IPS DF 19.7 (cell line): ENCODE measurements at places on chromosomes 7 and 10.
A peak's percentile ranks its signal among the peaks of the same experiment; 100 is the strongest.

DNA sequence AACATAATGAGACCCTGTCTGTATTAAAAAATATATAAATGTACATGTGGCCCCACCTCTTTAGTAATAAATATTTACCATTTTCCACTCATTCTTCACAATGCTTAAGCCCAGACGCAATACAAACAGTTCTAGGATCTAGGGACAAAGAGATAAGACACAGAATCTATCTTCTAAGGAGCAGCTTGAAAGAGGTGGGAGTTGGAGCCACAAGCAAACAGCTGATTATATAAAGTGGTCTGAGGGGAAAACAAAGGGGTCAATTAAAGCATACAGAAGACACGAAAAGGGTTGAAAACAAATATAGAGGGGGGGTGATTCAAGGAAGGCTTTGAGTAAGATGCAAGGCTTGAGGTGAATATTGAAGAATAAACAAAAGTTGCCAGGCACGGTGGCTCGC lies 43.1 kb downstream of the UBE2H start:
- no peak for DNase-seq

DNA sequence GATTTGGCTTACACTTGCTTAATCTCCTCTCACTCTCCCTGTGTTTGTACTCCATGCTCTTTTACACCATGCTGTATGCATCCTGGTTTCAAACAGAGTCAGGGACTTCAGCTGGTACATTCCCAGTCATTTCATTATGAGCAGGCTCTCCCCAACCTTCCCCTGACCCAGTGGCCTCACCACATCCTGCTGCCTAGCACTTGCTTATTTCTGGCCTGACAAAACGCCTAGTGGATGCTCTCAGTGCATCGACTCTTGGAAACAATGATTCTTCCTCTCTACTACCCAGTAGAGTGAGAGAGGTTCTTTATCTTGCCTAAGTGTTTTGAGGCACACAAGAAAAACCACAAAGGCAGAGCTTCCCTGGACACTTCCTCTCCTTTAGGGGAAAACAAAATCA lies 63.4 kb downstream of the CAV1 start:
- no peak for DNase-seq

DNA sequence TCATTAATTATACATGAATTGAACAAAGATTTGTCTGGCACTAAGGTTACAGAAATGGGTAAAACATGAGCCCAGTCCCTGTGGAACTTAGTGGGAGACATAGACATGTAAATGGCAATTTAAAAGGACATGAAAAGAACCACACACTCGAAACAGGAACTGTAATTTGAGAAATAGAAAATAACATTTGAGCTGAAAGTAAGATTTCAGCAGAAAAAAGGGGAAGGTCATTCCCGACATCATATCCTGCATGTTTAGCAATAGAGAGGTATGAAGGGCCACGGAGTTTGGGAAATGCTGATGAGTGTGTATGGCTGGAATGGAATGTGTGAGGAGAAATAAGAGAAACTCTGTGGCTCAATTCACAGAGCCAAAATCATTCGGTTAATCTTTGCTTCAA lies 175.4 kb upstream of the AHR start:
- no peak for DNase-seq

DNA sequence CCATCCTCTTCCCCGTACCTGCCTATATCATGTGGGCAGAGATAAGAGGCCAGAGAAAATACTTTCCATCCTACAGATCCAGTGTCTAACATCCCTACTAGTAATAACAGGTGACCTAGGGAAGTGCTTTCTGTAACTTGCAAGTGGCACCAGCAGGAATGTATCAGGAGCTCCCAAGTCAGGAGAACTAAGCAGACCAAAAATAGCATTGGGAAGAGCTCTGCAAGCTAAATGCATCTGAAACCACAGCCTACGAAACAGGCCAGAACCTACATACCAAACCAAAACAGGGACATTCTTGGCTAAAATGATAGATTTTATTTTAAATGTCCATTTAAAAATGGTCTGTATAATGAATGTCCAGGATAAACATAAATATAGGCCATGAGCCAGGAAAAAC lies 680.8 kb downstream of the PHTF2 start:
- DNase-seq: no peak

GRCh38 chr7:142375710-142376313 lies 118.0 kb upstream of the PRSS58 start:
- DNase-seq: peak; percentile 56

DNA sequence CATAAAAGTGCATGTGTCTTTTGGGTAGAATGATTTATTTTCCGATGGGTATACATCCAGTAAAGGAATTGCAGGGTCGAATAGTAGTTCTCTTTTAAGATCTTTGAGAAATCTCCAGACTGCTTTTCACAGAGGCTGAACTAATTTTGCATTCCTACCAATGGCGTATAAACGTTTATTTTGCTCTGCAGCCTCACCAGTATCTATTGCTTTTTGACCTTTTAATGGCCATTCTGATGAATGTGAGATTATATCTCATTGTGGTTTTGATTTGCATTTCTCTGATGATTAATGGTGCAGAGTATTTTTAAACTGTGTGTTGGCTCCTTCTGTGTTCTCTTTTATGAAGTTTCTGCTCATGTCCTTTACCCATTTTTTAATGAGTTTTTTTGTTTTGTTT lies 1020.1 kb downstream of the NXPH1 start:
- DNase-seq: no peak

GRCh38 chr7:7764520-7765396 lies 46.4 kb upstream of the RPA3 start:
- no peak for DNase-seq

DNA sequence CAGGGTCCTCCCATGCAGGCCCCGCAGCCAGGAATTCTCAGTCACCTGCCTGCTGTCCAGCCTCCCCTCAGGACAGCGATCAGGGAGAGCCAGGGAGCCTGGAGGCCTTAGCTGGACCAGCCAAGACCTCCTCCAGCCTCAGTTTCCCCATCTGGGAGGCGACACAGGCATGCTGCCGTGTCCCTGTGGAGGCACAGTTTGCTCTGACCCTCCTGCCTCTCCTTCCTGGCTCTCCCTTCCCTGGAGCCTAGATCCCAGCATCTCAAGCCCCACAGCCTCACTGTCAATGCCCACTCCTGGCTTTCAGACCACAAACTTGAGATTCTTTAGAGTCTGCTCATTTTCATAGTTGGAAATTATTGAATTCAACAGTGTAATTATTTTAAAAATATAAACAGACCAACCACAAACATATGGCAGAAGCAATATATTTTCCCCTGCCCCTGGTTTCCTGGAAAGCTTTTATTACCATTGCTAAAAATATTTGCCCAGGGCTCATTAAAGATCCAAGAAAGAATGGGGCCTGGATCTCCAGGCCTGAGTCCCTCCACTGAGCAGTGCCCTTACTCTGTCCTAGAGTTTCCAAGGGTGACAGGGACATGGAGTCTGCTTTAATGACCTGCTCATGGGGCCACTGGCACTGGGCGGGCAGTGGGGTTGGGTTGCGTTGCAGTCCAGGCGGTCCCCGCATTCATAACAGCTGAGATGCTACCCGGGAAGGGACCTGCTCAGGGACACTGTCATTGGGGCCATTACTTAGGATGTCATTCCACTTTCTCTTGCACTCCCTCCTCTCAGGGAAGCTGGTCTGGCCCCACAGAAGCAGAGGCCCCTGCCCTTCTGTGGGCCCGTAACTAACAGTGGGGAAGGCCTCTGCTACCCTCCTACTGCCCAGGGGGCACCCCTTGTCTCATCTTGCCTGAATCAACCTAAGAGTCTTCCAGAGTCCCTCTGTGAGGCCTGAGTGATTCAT lies 81.6 kb upstream of the CHST15 start:
- DNase-seq: no peak

GRCh38 chr7:87100326-87100725 lies 40.9 kb upstream of the ELAPOR2 start:
- no peak for DNase-seq

- DNase-seq: no peak
Measured at GRCh38 chr7:27137640-27138315, 5.7 kb downstream of the HOXA5 start.

GRCh38 chr10:49761789-49762565 lies at the start of gene OGDHL:
TSS of gene OGDHL (minus strand) at chr10:49762323. CDS start at chr10:49758592, 3,731 bp downstream.
- DNase-seq: no peak
